OCI-LY7 (cell line): ENCODE measurements at places on chromosomes 1 and 21. TPM values are rescaled to one million over a fixed set of nuclear protein-coding genes. Genes with fewer than 3 reads are reported as not detected.

DNA sequence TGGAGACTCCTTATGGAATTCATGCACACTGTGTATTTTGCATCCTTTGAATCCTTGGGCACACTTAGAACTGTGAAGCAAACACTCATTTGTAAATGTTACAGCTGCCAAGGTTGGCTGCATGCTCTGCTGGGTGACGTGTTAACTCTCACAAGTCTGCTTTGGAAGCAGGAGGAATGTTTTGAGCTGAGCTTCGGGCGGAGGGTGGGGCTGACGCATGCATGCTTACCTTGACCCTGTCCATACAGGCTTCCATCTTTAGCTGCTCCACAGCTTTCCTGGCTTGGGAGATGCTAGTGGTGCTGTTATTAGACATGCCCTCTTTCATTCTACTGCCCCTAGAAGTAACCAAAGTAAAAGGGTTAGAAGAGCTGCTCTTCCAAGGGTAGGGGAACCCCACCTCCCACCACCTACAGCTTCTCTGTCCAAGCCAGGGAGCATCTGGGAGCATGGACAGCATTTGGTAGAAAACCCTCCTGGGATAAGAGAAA is 66.0 kb downstream of the GNG4 start:
- DNase-seq, result no peak

GRCh38 chr1:64451440-64451839 is 18.5 kb upstream of the CACHD1 start:
- DNase-seq, result no peak

DNA sequence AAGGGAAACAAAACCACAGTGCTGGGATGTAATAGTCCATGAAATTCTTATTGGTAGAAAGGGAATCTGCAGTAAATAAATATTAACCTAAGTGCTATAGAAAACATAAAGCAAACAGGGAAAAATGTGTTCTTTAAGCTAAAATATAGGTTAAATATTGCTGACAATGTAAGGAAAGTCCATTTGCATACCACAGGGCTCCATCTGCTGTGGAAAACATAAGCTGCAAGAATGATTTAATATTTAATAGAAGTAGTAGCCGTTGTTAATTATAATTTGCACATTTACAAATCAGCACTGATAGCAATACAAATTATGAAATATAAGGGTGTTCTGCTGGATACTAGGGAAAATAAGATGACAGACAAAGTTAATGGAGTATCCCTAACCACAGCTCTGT is 444.9 kb upstream of the PKN2 start:
- DNase-seq, result no peak

Gene ADAMTS5
- not detected in 2 replicates for total RNA-seq

Gene HRNR
- not detected in 2 replicates for total RNA-seq

GRCh38 chr1:64516301-64516700 is 46.4 kb downstream of the CACHD1 start:
- DNase-seq, result no peak

GRCh38 chr1:226954337-226954736 is 14.2 kb downstream of the COQ8A start:
- no peak for DNase-seq

- peak; percentile 71 for DNase-seq
These were observed 22.7 kb upstream of the IFNGR2 start for GRCh38 chr21:33380483-33380998.

- DNase-seq, result no peak
These were observed 25.3 kb downstream of the UBASH3A start for GRCh38 chr21:42429021-42429420.

Gene TMEM240
- total RNA-seq, result 2.1 and 2.7 TPM in 2 replicates

Gene TP73
- total RNA-seq, result 0.37 and 0.48 TPM in 2 replicates

Gene TLR5
- total RNA-seq, result not detected in 2 replicates

Gene ERICH3
- not detected in 2 replicates for total RNA-seq

- DNase-seq, result no peak
These were observed 7.9 kb upstream of the PIK3CD start for GRCh38 chr1:9643351-9644256.

- no peak for DNase-seq
These were observed 38.2 kb upstream of the PPP1R15B start for GRCh38 chr1:204449678-204450280.

DNA sequence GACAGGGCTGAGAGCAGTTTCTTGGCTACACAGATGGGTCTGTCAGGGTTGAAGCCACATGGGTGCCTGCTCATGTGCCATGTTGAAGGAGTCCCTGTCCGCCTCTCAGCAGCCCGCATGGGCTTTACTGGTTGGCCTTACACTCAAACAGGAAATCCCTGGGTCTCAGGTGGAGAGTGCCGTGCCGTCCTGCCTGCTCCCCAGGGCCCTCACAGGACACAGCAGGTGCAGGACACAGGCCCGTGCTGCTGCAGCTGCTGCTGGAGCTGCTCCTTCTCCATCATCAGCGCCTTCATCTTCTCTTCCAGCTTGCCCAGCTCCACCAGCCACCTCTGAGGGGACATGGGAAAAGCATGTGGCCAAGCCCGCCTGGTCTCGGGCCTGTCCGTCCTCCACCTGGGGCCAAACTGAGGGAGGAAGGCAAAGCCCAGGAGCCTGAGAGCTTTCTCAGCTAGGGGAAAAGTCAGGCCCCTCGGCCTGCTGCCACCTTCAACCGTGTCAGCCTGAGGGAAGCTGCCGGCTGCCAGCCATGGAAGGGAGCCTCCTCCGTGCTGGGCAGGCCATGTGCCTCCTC is 5.5 kb downstream of the SLFNL1 start:
- DNase-seq, result no peak

Gene SPAG17
- not detected in 2 replicates for total RNA-seq

DNA sequence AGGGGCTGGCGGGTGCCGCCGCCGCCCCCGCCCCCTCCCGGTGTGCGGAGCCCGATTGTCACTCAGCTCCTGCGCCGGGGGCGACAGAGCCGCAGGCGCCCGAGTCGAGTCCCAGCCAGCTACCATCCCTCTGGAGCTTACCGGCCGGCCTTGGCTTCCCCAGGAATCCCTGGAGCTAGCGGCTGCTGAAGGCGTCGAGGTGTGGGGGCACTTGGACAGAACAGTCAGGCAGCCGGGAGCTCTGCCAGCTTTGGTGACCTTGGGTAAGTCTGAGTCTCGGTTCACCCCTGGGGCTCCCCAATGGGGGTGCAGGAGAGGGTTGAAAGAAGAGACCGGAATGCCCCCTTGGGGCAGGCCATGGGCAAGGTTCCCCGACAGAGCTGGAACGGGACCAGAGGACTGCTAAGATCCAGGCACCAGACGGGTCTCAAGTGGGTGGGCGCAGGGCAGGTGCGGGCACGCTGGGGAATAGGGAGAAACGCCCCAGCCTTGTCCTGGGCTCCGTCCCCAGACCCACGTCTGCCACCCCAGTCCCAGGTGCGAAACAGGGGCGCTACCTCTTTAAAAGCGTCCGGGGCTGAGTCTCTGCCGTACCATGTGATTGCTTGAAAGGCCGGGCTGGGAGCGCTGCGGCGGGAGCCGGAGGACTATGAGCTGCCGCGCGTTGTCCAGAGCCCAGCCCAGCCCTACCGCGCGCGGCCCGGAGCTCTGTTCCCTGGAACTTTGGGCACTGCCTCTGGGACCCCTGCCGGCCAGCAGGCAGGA is at the start of gene ADORA1:
Gene ADORA1 (plus strand): TSS at position 61 of the 765 bp plus-strand sequence. CDS start 1,116 bp downstream, outside the sequence.
- no peak for DNase-seq

DNA sequence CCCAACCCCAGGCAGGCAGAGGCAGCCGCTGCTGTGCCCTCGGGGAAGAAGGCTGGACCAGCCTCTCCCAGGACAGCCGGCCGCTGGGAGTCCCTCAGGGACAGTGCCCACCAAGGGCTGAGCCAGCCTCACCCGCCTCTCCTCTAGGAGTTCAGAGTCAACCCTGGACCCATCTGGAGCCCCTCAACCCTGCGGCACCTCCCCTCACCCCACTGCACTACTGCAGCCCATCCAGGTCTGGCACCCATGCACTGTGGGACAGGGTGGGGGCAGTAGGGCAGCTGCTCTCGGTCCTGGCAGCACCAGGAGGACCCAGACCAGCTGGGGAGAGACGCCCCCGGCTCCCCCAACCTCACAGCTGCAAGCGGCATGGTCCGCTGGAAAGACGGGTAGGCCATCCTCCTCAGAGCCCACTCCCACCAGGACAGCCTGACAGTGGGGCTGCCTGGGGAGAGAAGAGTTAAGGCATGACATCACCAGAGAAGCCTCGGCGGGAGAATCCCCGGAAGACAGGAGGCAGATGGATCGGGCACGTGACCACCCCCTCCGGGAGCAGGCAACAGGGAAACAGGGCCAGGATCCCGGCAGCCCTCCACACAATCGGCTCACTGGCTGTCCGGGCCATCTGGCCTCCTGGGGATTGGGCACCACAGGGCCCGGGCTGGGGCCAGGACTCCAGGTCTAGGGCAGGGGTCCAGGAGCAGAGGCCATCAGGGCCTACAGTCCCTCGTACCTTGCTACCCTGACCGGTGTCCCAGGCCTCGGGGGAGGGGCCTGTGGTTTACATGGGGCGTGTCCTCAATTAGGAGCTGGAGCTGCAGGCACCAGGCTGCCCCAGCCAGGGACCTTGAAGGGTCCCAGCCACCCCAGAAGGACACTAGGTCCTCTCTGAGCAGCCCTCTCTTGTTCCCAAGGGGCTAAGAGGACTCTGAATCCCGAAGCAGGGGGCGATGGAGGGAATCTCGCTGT is 3.1 kb downstream of the ACAP3 start:
- DNase-seq, result no peak

DNA sequence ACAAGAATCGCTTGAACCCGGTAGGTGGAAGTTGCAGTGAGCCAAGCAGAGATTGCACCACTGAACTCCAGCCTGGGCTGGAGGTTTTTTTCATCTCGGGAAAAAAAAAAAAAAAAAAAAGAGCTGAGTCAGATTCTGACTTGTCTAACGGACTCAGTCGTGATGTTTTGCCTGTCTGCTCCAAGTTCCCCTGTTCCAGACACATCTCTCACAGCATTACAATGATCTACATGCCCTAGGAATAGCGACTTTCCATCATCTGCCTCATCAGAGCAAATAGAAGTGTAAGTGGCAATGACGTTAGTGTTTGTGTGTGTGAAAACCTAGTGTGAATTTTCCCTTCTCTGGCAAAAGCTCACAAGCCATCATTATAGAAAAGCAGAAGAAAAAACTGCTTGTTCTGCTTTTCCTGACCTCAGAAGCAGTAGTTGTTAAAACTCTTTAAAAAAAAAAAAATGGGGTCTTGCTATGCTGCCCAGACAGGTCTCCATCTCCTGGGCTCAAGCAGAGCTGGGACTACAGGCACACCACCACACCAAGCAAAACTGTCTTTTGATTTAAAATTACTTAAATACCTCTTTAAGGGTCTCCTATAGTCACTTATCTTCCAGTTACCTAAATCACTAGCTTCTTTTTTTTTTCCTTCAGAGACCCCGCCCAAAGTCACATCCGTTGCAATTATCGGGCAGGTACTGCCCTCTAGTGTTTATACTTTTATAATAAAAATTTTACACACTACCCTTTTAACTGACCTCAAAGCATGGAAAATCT is 37.3 kb downstream of the PLEKHO1 start:
- peak; percentile 80 for DNase-seq

Gene URB2
- total RNA-seq, result 17.3 and 25.1 TPM in 2 replicates

DNA sequence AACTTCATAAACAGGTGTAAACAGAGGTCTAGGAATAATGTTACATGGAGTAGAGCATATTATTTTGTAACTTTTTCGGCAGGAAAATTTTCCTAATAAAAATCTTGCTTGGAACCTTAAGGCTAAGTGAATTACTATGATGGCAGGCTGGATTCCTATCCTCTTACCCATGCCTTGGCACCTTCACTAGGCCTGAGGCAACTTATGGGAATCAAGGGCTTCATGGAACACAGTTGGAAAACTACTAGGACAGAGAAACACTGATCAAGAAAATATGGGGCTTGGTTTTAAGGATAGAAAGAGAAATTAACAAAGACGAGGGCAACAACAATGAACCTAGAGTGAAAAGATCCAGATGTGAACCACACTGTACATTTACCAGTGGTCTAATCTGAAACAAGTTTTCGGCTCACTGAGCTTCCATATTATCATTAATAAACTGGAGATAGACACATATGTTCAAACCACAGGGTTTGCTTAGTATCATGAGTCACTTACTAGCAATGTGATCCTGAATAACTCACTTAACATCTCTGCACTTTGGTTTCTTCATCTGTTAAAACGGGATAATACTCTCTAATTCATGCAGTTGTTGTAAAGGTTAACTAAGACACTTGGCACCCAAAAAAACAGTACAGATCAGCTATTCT is 68.5 kb downstream of the GPATCH2 start:
- DNase-seq, result no peak

Gene KCNK2
- total RNA-seq, result not detected in 2 replicates

- DNase-seq, result no peak
These were observed 26.2 kb downstream of the ENAH start for GRCh38 chr1:225626698-225627097.

Gene TRMT1L
- total RNA-seq, result 25.7 and 31.0 TPM in 2 replicates

GRCh38 chr1:155052439-155053395 is 1.6 kb downstream of the ADAM15 start:
- DNase-seq, result peak; percentile 48

DNA sequence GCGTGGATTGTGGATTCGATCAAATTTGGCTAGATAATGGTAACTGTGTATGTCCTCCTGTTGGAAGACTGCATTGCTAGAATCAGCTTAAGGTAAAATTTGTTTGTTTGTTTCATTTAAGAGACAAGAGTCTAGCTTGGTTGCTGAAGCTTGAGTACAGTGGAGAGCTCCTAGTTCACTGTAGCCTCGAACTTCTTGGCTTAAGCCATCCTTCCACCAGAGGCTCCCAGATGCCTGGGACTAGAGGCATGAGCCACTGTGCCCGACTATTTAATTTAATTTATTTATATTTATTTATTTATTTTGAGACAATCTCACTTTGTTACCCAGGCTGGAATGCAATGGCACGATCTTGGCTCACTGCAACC is 1.5 kb downstream of the PHACTR4 start:
- DNase-seq, result no peak

DNA sequence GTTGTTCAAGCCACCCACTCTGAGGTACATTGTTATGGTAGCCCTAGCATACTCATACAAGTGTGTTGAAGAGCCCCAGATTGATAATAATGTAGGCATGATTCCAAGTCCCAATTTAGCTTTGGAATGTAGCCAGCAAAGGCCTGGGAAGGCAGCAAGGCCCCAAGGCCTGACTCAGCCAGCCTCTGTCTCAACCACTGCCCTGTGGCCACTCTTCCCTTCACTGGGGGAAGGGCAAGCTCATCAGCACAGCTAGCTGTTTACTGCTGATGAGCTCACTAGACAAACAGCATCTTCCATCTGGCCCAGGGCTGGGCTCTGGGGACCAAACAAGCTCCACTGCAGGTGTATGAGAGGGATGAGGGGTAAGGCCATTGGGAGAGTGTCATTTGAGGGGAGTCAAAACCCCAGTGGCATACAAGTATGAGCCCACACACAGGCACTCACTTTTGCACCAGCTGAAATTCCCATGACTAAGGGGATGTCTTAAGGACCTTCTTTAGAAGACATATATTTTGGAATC is 2.2 kb upstream of the IRF6 start:
- no peak for DNase-seq

Gene FCAMR
- not detected in 2 replicates for total RNA-seq

GRCh38 chr1:3871451-3871805 is 14.2 kb downstream of the DFFB start:
- DNase-seq, result no peak
